Astrocyte of the hippocampus (primary cell): ENCODE measurements at places on chromosomes 16 and 17.

GRCh38 chr17:4177806-4178205 lies 34.8 kb downstream of the CYB5D2 start:
- DNase-seq = no peak

GRCh38 chr16:50193594-50193993 lies 40.5 kb downstream of the TENT4B start:
- DNase-seq = no peak

- DNase-seq = peak; percentile 49
These were observed 148.9 kb downstream of the ITFG1 start for GRCh38 chr16:47311738-47312505.

GRCh38 chr16:56320056-56320455 lies 105.3 kb downstream of the AMFR start:
- DNase-seq = no peak

DNA sequence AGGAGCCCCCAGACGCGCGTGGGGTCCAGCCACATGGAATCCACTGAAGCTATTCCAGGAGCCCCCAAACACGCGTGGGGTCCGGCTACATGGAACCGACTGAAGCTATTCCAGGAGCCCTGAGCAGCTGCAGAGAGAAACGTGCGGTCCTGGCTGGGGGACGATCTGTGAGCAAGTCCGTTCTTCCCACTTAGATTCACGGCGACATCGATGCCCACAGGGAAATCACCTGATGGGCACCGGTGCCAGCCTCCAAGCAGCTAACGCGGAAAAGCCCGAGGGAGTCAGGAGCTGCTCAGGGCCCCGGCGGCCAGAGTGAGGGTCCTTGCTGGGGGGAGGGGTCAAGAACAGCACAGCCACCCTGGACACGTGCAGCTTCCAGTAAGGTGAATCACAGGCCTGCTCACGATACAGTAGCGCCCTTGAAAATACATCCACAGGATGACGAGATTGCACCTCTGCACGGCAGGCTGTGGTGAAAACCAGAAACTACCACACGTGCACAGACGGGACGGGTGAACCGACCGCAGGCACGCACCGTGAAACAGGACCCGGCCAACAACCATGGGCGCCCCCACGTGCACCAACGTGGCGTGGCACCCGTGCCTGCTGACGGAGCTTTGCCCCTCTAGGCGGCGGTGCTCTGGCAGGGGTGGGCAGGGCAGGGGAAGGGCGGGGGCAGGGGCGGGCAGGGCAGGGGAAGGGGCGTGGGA lies 77.7 kb upstream of the GNG13 start:
- DNase-seq = peak; percentile 51

DNA sequence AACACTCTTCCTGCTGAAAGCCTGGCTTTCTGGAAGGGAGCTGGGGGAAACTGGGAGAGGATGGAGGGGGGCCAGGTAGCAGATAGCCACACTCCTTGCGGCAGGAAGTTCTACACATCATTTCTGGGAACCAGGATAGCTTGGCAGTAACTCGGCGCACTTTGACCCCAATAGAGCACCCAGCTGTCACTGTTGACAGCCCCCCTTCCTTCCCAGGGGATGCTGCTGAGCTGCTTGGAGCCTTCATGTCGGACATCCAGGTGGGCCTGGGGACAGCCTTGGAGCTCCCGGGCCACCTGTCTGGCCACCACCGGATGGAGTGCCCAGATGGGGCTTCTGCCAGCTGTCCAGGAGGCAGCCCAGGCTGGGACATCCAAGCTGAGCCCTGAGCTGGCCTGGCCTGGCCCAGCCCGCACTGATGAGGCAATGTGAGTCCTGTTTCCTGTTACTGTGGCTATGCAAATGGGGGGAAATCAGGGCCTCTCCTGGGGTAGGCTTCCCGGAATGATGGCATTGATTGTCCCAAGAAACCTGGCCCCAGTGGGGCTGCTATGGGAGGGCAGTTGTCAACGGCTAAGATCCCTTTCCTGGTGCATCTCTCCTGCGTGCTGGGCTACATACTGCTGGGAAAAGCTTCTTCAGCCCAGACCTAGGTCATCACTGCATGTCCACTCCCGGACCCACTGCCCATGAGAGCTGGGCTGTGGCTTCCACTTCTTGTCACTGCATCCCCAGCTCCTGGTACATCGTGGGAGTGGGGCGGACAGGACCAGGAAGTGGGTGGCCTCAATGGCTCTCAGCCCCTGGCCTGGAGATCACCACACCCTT lies 50.0 kb downstream of the SOCS1 start:
- DNase-seq = no peak

GRCh38 chr17:49388290-49388640 lies 26.2 kb upstream of the ZNF652 start:
- DNase-seq = no peak
